ENCODE measurements at places on chromosomes 7 and 10. TPM values are rescaled to one million over a fixed set of nuclear protein-coding genes. Genes with fewer than 3 reads are reported as not detected.

C10orf53 gene
- total RNA-seq = not detected

DNA sequence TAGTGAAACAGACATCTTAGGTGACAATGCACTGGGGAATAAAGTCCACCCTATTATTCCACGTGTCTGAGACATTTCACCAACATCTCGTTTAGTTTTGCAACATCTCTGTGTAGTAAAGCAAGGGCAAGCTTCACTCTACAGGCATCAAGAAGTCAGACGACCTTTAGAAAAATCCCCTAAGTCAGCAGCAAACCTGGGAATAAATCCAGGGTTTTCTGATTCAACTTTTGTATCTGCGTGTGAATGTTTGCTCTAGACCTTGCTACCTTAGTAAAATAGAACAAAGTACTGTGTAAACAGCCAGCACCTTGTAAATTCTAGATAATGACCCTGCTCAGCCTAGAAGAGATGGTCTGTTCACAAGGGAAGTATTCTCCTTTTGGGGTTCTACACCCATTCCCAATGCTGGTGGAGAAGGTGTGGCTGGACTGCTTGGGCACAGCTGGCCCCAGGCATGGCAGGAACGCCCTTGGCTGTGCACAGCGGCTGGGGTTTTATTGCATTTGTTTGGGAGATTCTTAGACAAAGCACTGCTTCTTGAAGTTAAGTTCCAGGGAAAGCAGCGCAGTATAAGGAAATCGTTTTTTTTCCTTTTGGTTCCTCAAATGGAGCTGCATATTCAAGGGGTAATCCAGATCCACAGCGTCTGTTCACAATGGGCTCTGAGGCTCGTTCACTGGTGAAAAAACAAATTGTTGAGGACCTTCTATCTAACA lies 38.3 kb upstream of the GALNTL5 start:
- DNase-seq = no peak

JCAD gene
- 0.05 TPM for total RNA-seq

- no peak for DNase-seq
These were observed 23.5 kb downstream of the TMEM229A start for GRCh38 chr7:124009321-124009720.

GRCh38 chr7:123750389-123751230 lies 1.8 kb upstream of the WASL start:
- DNase-seq = no peak

GRCh38 chr10:14040787-14041631 lies 289.7 kb downstream of the FRMD4A start:
- DNase-seq = no peak

DNA sequence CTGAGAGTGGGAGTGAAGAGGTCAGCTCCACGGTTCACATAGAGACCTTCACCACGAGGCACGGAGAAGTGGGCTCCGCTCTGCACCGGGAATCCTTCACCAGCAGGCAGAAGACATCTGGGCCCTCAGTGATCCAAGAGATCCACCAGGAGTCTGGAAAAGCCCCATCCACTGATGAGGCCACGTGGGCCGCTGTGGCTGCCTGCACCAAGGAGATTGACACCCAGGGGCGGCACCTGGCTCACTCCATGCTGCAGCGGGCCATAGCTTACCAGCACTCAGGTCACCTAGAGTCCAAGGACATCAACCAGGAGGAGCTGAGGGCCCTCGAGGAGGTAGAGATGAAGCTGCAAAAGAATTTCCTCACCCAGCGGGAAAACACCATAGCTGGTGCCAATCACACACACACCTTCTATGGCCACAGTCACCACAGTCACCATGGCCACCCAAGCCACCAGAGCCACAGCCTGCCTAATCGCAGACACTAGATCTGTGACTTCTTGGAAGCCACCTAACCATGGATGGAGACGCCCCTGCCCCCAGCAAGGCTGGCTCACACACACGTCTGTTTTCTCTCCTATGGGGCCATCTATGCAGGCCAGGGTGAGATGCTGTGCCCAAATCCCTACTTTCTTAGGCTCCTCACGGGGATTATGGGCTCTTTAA lies 694 bp downstream of the C10orf62 start:
- peak; percentile 76 for DNase-seq

DNA sequence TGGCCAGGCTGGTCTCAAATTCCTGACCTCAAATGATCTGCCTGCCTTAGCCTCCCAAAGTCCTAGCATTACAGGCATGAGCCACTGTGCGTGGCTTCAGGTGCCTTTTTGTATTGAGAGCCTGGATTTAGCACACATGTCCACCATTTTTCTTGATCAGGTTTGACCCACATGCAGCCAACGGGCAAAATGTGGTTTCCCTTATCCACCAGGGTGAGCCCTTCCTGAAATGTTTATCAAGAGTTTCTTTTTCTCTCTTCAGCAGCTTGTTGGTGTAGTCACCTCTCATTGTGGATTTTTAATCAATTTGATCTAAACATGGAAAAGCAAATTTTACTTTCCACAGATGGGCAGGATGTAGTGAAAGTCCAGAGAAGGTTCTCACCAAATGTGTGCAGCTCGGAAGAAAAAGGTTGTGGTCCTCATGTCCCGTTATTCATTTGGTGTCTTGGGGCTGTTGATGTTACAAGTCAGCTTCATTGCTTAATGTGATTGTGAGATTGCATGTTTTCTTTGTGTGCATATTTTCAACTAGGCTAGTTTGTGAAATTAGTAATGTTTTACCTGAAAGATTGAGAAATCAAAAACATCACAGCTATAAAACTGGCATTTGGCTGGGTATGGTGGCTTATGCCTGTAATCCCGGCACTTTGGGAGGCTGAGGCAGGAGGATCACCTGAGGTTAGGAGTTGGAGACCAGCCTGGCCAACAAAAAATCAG lies 28.9 kb downstream of the GUSB start:
- no peak for DNase-seq

- no peak for DNase-seq
These were observed 505.1 kb downstream of the DNAJB6 start for GRCh38 chr7:157841773-157842370.

- no peak for DNase-seq
These were observed 67.8 kb downstream of the NAMPT start for GRCh38 chr7:106216923-106217542.

GRCh38 chr7:4134631-4135030 lies 547.5 kb upstream of the FOXK1 start:
- no peak for DNase-seq

HOXA5 gene
- not detected for total RNA-seq

DNA sequence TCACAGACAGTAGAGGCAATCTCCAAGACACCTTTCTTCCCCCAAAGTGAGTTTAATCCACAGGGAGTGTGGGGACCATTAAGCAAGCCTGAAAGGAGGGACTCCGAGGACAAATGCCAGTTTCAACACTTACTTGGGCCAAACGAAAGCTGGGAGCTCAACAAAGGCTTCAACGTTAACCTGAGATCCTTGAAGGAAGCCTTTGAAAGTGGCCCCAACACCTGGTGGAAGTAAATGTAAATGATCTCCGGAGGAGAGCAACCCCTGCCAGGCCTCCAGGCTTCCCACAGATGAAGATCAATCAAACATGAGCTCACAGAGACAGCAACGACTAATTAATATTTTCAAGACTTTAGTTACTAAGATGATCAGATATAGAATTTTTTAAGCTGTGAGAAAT lies 103.8 kb downstream of the PIP4K2A start:
- no peak for DNase-seq

DNA sequence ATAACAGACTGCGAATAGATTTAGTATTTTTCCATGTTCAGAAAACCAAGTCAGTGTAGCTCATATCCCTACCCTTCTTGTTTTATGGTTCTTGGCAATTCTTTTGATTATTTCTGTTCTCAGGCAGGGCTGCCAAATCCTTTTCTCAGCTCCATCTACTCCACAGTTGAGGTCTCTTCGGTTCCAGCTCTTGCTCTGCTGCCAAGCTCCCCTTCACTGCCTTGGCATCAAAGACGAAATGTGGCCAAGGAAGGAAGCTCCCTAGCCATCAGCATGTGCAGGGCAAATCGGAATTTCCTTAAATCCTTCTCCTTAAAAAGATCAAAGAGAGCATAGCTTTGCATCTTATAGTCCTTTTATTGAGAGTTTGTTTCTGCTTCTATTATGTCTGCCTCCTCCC lies 116.4 kb upstream of the NOBOX start:
- no peak for DNase-seq

DNA sequence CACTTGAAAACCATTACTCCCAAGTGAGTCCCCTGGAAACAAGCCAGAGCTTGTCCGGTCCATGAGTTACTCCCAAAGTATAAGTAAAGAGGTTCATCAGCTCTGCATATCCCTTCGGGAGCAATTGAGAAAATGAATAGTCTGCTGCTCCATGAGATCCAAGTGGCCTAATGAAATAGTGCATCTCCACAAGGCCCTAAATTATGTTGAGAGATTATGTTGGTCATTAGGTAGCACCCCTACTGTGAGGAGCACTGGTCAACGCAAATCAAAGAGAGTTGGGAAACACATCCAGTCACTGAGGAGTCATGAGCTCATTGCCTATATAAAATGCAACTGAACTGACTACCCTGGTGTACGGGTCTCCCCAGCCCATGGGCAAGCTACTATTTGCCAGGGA lies 205.5 kb upstream of the AOAH start:
- DNase-seq = no peak

GRCh38 chr10:61855771-61856170 lies 45.7 kb upstream of the ARID5B start:
- DNase-seq = no peak

NODAL gene
- total RNA-seq = not detected

SUV39H2 gene
- total RNA-seq = 34.3 TPM

- no peak for DNase-seq
These were observed 213.5 kb upstream of the MKI67 start for GRCh38 chr10:128339753-128340152.

COMMD3 gene
- total RNA-seq = 59.7 TPM

DNA sequence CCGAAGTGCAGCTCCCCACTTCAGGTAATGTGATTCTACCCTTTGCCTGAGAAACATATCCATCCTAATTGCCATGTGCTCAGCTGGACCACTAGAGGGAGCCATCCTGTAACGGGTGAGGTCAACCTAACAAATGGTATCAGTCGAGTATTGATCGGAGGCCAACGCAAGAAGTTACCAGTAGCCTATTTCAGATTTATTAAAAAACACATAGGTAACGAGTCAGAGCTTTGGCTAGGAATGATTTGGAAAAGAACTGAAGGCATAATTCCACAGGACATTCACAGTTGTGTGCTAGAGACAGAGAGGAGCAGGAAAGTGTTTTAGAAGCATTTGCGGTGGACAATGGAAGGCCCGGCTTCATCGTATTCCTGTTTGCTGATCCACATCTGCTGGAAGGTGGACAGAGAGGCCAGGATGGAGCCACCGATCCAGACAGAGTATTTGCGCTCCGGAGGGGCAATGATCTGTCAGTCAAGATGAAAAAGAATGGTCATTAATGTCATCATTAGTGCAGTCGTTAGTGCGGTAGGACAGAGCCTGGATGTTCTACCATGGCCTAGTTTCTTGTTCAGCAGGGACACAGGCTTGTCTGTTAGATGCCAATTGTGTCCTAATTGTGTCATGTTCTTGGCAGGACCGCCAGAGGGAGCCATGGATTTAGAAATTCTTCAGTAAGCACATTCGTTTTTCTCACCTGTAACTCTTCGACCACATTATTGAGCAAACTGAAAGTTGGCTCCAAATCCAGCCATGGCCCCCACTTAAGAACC lies 17.5 kb downstream of the ACTA2 start:
- DNase-seq = peak; percentile 87

- DNase-seq = no peak
These were observed 37.6 kb downstream of the FHIP2A start for GRCh38 chr10:114859222-114859621.

ENO4 gene
- not detected for total RNA-seq

GRCh38 chr10:16030562-16030961 lies 170.3 kb upstream of the MINDY3 start:
- DNase-seq = no peak

DNA sequence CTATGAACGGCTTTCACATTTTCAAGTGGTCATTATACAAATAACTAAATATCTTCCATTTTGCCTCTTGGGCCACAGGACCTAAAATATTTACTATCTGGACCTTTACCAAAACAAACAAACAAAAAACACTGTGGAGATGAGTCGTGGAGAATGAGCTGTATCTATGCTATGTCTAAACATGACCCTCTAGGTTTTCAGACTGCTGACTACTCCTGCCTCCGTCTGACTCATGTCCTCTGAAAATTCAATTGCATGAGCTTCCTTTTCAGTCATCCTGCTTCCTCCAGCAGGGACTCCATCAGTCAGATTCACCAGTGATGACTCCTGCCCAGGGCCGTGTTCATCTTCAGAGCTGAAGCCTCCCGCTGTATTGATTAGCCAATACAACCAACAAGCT lies 96.8 kb downstream of the COL28A1 start:
- DNase-seq = no peak

DNA sequence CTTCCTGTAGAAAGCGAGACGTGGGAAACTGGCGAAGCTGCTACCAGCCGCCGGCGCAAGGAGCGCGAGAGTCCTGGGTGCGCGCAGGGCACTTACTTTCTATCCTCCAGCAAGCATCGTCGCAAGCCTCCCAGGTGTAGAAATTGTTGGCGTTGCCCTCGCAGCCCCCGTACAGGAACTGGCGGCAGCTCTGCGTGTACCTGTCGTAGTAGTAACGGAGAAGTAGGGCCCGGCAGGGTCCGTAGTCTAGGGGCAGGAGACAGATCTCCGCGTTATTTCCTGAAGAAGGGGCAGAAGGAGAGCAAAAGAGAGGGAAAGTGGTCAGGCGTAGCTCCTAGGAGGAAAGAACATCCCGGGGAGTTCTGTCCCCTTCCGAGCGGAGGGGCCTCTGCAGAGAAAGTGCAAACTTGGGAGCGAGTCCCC lies 501 bp downstream of the TFPI2 start:
- peak; percentile 21 for DNase-seq

DNA sequence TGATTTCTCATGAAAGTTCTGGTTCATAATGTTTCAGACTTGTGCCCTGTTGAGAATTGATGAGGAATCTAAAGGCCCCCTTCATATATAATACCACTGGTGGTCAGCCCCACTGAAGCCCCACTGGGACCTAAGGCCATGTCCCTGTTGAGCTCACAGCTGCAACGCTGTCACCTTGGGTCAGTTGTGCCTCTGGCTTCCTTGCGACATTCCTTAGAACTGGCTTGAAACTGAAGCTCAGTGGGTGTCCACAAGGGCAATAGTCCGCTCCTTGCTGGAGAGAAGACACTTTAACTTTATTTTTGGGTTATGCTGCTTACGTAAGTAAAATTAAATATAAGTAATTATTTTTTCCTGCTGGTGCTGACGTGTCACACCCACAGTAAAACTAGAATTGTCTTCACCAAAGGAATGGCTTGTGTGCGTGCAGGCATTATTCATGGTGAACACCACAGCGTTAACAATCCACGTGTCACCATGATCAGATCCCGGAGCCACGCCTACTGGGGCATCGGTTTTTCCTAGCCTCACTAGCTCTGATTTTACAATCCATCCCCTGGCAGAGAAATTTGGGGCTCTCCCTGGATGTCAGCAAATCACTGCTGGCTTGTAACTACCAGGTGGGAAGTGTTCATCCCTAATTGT lies 66.5 kb downstream of the BICC1 start:
- no peak for DNase-seq

CALML5 gene
- total RNA-seq = not detected

GRCh38 chr7:22980422-22980821 lies 33.5 kb downstream of the HYCC1 start:
- DNase-seq = no peak

MDFIC gene
- total RNA-seq = 63.6 TPM
